Stimulated activated CD4-positive, alpha-beta T cell treated with anti-CD3 and anti-CD28 coated beads, Interleukin-1b, Interleukin-23, amount 100 ng/mL, for 24 hours (primary cell): ENCODE measurements at places on chromosomes 11 and 22.

GRCh38 chr11:65278356-65278755 is 16.6 kb downstream of the POLA2 start:
- no peak for DNase-seq

DNA sequence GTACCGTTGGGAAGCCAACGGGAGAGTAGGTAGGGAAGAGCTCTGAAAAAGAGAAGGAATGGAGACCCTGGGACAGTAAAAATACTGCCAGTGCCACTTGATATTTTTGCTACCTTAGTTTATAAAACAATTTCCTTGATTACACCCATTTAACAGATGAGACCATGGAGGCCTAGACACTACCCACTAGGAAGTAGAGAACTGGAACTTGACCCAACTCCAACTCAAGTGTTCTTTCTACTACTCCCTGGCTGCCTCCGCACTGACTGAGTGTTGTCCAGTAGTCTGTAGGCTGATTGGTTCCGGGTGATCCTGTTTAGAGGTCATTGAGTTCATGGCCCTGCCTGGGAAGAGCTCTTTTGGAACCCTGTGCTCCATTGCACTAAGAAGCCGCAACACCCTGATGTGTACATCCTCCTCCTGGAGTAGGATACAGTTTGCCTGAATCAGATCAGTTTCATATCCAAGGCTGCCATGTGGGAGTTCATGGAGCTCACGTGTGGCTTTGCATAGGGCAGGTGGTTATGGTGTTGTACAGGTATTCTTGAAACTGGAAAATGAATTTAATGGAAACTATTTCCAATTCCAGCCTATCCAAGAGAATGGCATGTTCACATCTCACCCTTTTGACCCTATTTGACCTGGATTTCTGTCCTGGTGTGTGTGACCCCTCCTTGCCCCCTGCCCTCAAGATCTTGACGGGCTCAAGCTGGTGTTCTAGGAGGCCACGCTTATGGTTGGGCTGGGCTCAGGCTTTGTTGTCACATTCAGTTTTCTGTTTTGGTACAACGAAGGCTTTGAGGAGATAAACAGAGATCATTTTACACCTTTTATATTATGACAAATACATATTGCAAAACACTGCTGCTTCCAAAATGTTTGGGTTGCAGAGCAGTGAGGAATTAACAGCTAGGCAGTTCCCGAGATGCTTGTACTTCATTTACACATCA is 102.2 kb upstream of the NNMT start:
- DNase-seq = no peak

GRCh38 chr11:69251639-69252489 is 42.1 kb upstream of the MYEOV start:
- no peak for DNase-seq

DNA sequence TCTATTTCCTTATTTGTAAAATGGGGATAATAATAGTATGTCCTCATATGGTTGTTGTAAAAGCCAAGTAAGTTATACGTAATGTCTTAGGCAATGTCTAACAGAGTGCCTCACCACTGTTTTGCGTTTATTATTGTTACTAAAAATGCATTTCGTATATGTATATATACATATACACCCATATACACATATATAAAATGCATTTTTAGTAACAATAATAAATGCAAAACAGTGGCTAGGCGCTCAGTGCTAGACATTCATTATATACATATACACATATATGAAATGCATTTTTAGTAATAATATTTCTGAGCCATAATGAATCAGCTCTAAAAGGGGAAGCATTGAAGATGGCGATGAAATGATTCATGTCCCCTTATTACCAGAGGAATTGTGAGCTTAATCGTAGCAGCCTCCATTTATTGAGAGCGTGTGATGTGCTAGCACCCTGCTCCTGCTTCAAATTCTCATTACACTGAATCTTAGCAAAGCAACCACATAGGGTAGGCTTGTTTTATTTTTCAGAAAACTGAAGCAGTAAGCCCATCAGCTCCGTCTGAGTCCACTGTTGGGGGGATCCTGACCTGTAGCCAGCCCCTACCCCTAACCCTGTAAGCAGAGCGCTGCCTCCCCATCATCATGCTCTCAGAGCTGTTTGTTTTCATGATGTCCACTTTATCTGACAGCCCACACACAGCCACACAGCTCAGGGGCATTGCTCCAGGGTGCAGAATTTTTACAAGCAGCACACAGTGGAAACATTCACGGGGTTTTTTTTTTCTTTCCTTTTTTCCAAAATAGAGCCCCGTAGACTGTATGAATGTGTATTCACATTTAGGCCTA is 97.1 kb upstream of the NAV2 start:
- DNase-seq = no peak

GRCh38 chr11:91023731-91024130 is 800.9 kb upstream of the CHORDC1 start:
- DNase-seq = no peak

DNA sequence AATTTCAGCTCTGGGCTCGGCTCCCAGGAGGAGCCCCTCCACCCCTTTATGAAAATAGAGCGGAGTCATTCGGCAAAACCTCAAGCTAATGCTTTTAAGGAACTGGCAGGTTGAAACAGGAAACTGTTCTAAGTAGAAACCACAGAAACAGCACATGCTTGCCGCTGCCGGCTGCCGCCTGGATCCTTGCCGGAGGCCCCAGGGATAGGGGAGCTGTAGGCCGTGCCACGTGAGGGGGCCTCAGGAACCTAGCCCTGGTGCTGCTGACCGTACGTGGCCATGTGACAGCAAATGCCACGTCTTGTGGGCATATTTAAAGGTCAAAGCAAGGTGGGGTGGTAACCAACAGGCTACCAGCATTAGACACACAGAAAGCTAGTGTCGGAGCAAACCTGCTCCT is 77.9 kb upstream of the TIMP3 start:
- DNase-seq = peak; percentile 21
